Central memory CD8-positive, alpha-beta T cell (primary cell): ENCODE measurements at places on chromosomes 1 and 21.

DNA sequence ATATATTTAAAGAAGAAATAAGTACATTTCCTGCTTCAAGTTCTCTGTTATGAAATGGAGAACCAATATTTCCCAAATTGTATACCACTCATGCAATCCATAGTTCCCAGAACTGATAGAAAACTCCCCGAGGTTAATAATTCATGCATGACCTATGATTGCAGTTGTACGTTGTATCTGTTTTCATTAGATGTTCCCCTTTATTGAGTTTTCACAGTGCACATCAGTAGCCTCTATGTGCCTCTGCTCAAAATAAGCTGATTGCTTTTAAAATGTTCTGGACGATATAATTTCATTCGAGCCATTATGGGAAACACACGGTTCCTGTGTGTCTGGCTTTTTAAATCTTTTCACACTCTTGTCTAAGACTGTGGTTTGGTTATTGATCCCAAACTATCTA, 253.1 kb upstream of the KIAA0040 start:
- H3K4me3 ChIP-seq, result no peak overlapping the region
- no peaks in the 10 kb centered on the region for H3K4me1 ChIP-seq
- no peaks in the 10 kb centered on the region for H3K36me3 ChIP-seq
- peaks cover 48% of the 10 kb centered on the region for H3K27me3 ChIP-seq
- H3K27ac ChIP-seq, result no peak overlapping the region

DNA sequence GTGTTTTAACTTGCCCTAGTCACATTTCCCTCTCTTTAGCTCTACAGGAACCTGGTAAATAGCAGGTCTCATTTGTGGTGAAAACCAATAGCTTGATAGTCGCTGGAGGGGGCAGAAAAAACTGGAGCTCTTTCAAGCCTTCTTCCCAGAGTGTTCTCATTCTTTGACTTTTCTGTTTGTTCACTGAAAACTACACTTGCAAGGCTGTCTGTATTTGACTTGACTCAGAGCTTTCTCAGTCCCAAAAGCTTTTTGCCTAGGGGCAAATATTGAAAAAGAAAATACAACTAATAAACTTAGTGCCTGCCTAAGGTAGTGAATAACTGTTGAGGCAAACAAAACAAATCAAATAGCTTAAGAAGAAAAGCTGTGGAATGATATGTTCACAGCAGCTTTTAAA, 217.1 kb upstream of the CHRM3 start:
- H3K36me3 ChIP-seq, result no peaks in the 10 kb centered on the region
- no peaks in the 10 kb centered on the region for H3K27me3 ChIP-seq
- no peaks in the 10 kb centered on the region for H3K4me1 ChIP-seq

DNA sequence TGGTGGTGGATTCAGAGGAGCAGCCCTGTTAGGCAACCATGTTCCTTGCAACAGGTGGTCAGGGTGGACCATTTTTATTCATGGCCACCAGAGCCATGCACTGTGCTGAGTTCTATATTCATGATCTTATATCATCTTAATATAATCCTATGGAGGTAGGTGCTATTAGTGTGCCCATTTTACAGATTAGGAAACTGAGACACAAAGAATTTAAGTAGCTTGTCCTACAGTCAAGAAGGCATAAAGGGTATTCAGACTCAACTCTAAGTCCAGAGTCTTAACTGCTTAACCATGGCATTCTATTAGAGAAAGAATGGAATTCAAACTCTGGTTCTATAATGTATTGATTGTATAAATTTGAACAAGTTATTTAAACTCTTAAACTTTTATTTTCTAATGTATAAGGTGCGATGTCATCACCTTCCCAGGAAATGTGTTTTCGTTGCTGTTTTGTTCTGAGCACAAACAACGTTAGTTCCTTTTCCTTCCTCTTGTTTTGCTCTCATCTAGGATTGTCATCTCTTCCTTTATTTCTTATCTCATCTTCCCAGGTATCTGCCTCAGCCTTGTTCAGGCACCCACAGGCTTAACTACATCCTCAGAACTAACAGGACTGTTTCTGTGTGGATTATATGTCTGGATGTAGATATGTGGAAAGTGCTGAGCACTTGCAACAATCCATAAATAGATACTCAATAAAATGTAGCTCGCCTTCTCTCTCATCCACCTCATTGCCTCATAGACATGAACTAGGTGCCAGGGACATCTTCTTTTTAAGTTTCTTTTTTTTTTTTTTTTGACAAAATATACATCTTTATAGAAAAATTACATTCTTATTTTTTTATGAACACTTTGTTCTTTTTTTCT, 207.1 kb downstream of the NFIA start:
- peaks cover 2% of the 10 kb centered on the region for H3K36me3 ChIP-seq
- no peak overlapping the region for H3K27ac ChIP-seq
- no peaks in the 10 kb centered on the region for H3K27me3 ChIP-seq
- H3K4me3 ChIP-seq, result no peak overlapping the region
- no peaks in the 10 kb centered on the region for H3K4me1 ChIP-seq

GRCh38 chr1:227741166-227741870, 6.1 kb downstream of the SNAP47 start:
- H3K27me3 ChIP-seq, result no peaks in the 10 kb centered on the region
- H3K27ac ChIP-seq, result no peak overlapping the region
- H3K4me1 ChIP-seq, result peaks cover 58% of the 10 kb centered on the region
- H3K4me3 ChIP-seq, result no peak overlapping the region

GRCh38 chr1:231057410-231057809, 17.4 kb upstream of the FAM89A start:
- H3K36me3 ChIP-seq, result peaks cover 2% of the 10 kb centered on the region
- no peak overlapping the region for H3K27ac ChIP-seq
- DNase-seq, result no peak
- peaks cover 9% of the 10 kb centered on the region for H3K27me3 ChIP-seq

- H3K27me3 ChIP-seq, result peaks cover 12% of the 10 kb centered on the region
- no peak overlapping the region for H3K27ac ChIP-seq
- peaks cover 65% of the 10 kb centered on the region for H3K4me1 ChIP-seq
- DNase-seq, result no peak
- H3K36me3 ChIP-seq, result no peaks in the 10 kb centered on the region
- no peak overlapping the region for H3K4me3 ChIP-seq
These were observed 236.6 kb upstream of the RAB4A start for GRCh38 chr1:229034342-229034741.

- H3K27ac ChIP-seq, result peak overlapping the region; percentile 90
- peaks cover 78% of the 10 kb centered on the region for H3K4me1 ChIP-seq
- no peak for DNase-seq
- no peaks in the 10 kb centered on the region for H3K27me3 ChIP-seq
- H3K4me3 ChIP-seq, result peak overlapping the region; percentile 74
These were observed 9.3 kb downstream of the NEK7 start for GRCh38 chr1:198165927-198166647.

DNA sequence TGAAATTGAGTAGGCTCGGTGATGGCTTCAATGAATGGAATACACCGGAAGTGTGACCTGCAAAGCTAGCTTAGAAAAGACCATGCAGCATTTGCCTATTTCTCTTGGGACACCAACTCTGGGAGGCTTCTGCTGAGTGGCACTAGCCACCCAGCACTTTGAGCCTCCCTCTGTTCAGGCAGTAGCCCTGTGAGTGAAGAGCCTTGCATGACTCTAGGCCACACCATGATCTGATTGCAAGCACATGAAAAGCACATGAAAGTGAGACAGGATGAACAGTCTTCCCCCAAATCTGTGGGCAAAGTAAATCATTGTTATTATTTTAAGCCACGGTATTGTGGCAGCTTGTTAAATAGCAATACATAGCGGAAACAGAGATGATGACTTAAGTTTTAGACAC, 2.8 kb downstream of the CD48 start:
- H3K4me3 ChIP-seq, result no peak overlapping the region
- H3K27ac ChIP-seq, result no peak overlapping the region
- H3K27me3 ChIP-seq, result no peaks in the 10 kb centered on the region
- H3K4me1 ChIP-seq, result peaks cover 40% of the 10 kb centered on the region
- DNase-seq, result no peak

- H3K4me3 ChIP-seq, result no peak overlapping the region
These were observed 2.7 kb downstream of the TMEM200B start for GRCh38 chr1:29120947-29121485.

DNA sequence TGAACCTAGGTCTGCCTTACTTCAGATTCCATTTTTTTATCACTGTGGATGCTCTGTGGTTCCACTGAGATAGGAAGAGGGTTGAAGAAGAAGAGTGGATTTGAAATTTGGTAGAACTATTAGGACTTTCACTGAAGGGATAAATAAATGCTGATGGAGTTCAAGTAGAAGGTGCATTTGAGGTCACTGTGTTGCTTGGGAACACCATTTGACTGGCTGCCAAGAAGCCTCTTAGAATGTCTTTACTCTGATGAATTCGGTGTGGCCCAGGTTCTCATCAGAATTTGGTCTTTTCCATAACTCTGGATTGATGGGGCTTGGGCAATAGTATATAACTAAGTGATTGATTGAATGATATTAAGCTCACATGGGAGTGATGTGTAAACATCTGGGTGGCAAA, 11.9 kb downstream of the XPR1 start:
- H3K36me3 ChIP-seq, result no peaks in the 10 kb centered on the region
- peaks cover 49% of the 10 kb centered on the region for H3K4me1 ChIP-seq
- no peak overlapping the region for H3K4me3 ChIP-seq
- no peak for DNase-seq

DNA sequence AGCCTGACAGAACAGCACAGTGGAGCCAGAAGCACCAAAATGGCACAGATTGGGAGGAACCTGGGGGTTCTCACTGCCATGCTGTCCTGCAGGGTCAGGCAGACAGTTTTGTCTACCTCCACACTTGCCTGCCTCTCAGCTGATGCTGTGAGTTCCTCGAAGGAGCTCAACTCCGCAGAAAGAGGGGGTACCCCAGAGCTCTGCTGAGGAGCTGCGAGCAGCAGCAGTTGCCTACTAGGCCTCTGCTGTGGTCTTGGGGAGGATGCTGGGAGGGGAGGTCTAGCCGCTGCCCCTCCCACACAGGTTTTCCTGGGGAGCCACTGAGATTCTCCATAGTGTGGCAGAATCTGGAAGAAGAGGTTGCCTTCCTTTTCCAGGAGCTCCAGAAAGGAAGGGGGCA, 192.5 kb downstream of the FOXD2 start:
- H3K4me1 ChIP-seq, result no peaks in the 10 kb centered on the region
- H3K27me3 ChIP-seq, result peaks cover 28% of the 10 kb centered on the region
- H3K27ac ChIP-seq, result no peak overlapping the region
- no peak overlapping the region for H3K4me3 ChIP-seq
- H3K36me3 ChIP-seq, result no peaks in the 10 kb centered on the region

DNA sequence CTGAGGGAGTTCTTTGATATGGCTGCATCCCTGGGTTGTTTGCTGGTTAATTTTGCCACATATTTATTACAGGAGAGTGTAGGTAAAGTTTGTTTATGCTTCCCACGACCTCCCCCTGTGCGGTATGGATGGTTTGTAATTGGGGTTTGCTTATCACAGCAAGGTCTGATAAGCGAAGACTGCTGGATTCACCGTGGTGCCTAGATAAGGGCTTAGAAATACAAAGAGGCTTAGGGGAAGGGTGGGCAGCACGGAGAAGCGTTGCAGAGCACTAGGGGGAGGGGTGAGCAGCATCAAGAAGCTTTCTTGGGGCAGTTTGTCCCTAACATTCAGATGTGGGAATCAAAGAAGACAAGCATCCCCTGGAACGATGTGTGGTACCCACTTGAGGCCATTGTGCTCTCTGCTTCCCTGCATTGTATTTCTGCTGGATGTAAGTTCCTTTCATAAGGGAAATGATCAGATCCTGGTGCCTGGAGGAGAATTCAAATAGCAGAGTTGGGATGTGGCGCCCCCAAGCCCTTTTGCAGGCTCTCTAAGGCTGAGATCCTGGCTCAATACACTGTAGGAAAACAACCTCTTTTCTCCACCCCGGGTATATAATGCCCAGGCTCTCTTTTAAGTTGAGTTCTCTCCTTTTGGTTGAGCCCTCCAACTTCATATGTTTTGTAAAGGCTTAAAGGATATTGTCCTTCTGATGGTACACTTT, 598.1 kb upstream of the ADGRL4 start:
- no peak for DNase-seq
- H3K27ac ChIP-seq, result no peak overlapping the region
- no peak overlapping the region for H3K4me3 ChIP-seq
- H3K27me3 ChIP-seq, result no peaks in the 10 kb centered on the region
- H3K4me1 ChIP-seq, result no peaks in the 10 kb centered on the region
- H3K36me3 ChIP-seq, result no peaks in the 10 kb centered on the region

GRCh38 chr1:25619101-25619890, 2.7 kb downstream of the MAN1C1 start:
- H3K27me3 ChIP-seq, result no peaks in the 10 kb centered on the region
- peaks cover 16% of the 10 kb centered on the region for H3K36me3 ChIP-seq
- peaks cover 79% of the 10 kb centered on the region for H3K4me1 ChIP-seq
- H3K4me3 ChIP-seq, result peak overlapping the region; percentile 95
- peak overlapping the region; percentile 94 for H3K27ac ChIP-seq

DNA sequence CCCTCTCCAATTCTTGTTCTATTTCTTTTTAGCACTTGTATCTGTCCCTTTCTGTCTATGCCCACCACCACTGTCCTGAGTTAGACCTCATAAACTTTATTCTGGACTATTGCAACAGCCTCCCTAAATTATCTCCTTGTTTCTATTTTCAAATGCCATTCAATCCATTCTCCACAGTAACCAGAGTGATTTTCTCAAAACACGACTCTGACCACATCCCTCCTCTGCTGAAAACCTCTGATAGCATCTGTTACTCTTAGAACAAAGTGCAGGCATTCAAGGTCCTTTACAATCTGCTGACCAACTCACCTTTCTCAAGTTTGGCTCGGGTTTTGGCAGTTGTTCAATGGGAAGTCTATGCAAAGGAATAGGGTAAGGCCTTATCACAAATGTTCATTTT, 22.8 kb upstream of the GPX7 start:
- peak overlapping the region; percentile 10 for H3K27ac ChIP-seq
- peaks cover 12% of the 10 kb centered on the region for H3K4me1 ChIP-seq
- no peak overlapping the region for H3K4me3 ChIP-seq
- H3K27me3 ChIP-seq, result no peaks in the 10 kb centered on the region
- no peaks in the 10 kb centered on the region for H3K36me3 ChIP-seq

DNA sequence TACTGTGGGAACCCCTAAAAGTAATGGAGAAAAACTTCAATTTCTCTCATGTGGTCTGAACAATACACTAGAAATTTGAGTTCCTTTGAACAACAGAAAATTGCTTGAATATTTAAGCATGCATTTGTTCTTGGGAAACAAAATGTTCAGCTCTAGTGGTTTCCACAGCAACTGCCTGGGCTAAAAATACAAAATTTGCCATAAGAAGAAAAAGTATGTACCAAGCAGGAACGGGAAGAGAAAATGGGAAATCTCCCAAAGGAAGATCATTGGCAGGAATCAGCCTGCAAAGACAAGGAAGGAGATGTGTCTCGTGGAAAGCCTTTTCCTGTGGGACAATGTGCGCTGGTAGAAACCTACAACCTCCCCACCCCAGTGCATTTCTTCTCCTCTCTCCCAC, 119.0 kb upstream of the DPT start:
- H3K4me1 ChIP-seq, result no peaks in the 10 kb centered on the region
- peaks cover 43% of the 10 kb centered on the region for H3K27me3 ChIP-seq
- DNase-seq, result no peak
- H3K4me3 ChIP-seq, result no peak overlapping the region
- H3K27ac ChIP-seq, result no peak overlapping the region

GRCh38 chr1:161082996-161083747, 6.2 kb downstream of the NECTIN4 start:
- H3K4me3 ChIP-seq, result no peak overlapping the region
- H3K27ac ChIP-seq, result no peak overlapping the region
- DNase-seq, result no peak
- no peaks in the 10 kb centered on the region for H3K36me3 ChIP-seq
